ENCODE measurements at places on chromosomes 13 and 19.
A peak's percentile ranks its signal among the peaks of the same experiment; 100 is the strongest.

- DNase-seq: no peak
These were observed 6.1 kb upstream of the CEACAM7 start for GRCh38 chr19:41694196-41694595.

- no peak for DNase-seq
These were observed 266.8 kb upstream of the TSHZ3 start for GRCh38 chr19:31616031-31616430.

- DNase-seq: no peak
These were observed 225.8 kb upstream of the SLC10A2 start for GRCh38 chr13:103291798-103292572.

DNA sequence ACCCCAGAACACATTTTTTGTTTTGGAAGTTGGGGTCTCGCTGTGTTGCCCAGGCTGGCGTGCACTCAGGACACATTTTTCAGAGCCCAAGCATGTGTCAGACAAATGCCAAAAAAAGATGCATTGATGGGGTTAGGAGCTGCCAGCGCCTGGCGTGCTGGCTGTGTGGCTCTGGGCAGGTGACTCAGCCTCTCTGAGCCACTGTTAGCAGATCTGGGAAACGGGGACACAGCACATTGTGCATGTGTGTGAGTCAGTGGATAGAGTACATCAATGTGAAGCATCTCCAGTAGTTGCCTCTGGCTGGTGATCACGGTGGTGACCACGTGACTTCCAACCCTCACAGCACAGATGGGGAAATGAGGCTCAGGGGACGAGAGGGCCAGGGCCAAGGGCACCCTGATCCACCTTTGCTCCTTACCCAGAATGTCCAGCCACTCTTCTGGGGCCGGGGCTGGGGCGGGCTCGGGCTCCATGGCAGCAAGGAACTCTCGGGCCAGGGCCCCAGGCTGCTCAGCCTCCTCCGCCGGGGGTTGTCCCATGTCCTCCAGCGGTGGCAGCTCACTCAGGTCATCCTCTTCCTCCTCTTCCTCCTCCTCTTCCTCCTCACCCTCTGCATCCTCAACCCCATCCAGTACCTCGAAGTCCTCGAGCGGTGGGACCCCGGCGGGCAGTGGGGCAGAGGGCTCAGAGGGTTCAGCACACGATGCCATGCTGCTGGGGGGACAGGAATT, 1.9 kb downstream of the FKBP8 start:
- DNase-seq: no peak

- DNase-seq: no peak
These were observed 8.7 kb downstream of the RNU6-9 start for GRCh38 chr19:902093-902370.

GRCh38 chr13:33869005-33869404, 51.1 kb downstream of the RFC3 start:
- DNase-seq: peak; percentile 89

DNA sequence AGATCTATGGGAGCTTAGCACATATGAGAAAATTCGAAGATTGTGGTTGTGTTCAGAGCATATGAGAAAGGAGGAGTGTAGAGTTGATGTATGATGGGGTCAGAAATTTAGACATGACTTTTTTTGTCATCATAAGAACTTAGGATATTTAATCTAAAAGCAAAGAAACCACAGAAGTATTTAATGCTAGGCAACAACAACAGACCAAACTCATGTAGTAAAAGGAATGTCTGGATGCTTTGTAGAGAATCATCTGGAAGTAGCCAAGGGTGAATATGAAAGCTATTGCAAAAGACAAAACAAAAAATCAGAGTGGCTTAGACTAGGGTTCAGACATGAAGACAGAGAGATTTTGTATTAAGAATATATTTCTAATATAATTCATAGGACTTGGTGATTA, 190.3 kb downstream of the SLITRK1 start:
- no peak for DNase-seq

- DNase-seq: no peak
These were observed 59.5 kb upstream of the SLC7A1 start for GRCh38 chr13:29654843-29655547.

DNA sequence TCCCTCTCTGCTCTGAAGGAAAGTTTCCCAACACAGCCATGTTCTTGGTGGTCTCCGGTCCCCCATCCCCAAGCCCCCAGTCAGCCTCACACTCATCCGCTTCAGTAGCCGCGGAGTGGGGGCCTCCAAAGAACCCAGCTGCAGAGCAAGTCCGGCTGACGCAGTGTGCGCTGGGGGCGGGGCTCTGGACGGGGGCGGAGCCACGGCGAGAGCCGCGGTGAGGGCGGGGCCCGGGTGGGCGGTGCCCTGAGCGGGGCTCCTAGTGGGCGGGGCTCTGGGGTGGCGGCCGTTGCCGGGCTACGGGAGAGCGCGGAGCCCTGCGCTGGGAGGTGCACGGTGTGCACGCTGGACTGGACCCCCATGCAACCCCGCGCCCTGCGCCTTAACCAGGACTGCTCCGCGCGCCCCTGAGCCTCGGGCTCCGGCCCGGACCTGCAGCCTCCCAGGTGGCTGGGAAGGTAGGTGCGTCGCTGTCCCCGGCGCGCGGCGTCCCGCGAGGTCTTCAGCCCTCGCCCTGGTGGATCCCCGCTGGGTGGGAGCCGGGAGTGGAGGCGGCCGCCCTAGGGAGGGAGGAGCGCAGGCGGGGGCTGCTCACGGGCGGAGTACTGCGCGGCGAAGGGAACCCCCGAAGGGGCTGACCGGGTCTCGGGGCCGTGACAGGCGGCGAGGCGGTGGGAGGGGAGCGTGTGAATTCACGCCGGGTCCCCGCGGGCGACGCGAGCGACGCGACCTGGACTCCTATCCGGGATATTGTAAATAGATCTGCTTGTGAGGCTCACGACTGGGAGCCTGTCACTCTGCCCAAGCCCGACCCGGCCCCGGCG, 9.1 kb downstream of the TNFRSF19 start:
- DNase-seq: peak; percentile 49

DNA sequence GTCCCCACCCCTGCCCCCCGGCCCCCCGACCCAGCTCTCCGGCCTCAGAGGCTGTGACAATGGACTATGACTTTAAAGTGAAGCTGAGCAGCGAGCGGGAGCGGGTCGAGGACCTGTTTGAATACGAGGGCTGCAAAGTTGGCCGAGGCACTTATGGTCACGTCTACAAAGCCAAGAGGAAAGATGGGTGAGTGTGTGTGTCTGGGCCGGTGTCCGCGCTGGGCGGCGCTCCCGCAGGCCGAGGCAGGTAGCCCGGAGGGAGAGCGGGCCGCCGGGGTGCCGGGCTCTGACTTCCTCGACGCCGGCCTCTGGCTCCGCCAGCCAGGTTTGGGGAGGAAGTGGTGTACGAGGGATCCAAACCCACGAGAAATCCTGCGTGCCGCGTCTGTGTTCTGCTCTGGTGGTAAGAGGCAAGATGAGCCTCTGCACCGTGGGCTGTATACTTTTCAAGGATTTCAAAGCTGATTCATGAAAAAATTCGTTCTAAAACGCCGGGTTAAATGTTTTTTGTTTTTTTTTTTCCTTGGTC, 718 bp downstream of the CDK8 start:
- peak; percentile 24 for DNase-seq

GRCh38 chr19:48670699-48671445, 1.9 kb downstream of the NTN5 start:
- no peak for DNase-seq

DNA sequence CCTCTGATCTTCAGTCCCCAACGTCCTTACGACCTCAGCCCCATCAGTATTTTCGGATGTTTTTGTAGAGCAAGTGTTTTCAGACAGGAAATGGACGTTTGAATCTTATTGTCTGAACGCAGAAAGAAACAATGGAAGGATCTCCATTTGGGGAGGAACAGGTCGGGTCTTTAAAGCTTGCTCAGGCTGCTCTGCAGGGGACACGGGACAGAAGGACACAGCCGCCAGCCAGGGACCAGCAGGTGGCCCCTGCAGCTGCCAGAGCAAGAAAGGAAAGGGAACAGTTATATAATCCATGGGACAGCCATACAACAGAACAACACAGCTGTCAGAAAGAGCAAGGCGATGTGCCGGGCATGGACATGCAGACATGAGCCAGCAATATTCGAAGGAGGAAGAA, 18.5 kb upstream of the IGLON5 start:
- DNase-seq: no peak

DNA sequence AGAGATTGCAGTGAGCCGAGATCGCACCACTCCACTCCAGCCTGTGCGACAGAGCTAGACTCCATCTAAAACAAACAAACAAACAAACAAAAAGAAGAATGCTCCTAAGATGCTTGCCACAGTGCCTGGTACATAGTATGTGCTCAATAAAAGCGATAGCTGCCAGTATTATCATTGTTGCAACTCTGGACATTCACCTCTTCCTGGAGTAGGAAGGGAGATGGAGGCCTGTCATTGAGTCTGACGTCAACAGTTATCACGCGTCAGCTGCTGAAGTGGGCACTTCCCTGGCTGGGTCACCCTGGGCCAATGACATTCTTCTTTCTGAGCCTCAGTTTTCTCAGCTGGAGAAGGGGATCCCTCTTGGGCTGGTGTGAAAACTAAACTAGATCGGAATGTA, 4.2 kb upstream of the PLAUR start:
- no peak for DNase-seq

DNA sequence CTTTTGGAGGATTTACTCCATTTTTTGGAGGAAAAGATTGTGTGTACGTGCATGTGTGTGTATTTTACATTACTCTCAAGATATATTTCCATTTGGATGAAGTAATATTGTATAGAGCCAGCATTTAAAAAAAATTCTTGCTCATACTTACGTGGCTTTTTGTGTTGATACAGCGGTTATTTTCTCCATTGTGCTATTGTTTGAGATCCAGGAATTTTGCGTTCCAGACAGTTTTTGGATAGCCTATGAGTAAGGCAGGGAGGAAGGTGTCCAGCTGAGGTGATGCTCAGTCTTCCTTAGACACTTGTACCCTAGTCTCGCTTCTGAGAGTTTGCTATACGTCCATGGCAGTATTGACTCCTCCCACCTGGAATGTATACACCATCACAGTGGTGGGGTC, 92.2 kb upstream of the ARHGEF7 start:
- DNase-seq: no peak

DNA sequence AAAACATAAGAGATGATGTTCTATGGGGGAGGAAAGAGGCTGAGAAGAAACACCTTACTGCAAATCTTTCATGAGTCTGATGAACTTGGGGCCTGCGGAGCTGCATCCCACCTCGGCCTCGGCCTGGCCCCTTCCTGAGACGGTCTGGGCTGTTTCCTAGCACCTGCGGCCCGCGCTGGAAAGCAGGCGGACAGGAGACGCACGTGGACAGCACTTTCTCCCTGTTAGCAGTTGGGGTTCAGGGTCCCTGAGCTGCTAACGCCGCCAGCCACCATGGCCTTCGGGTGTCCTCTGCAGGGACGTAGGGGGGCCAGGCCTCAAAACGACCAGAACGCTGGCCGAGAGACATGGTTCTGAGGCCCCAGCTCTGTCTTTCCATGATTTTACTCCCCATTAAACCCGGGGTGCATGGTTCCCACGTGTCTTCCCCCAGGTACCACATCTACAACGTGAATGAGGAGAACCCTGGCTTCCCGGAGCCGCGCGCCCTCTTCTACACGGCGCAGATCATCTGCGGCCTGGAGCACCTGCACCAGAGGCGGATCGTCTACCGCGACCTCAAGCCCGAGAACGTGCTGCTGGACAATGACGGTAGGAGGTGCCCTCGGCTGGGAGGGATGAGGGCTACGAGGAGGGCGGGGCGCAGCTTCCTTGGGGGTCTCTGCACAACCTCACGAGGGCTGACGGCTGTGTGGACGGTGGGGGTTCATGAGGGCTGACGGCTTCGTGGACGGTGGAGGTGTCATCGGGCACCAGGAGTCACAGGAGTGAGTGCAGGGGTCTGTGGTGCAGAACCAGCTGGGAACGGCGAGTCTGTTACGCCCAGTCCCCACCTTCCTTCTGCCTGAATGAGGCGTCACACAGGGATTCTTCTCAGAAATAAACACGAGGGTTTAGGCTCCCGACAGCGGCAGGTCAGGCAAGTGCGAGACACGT, 4.3 kb downstream of the GRK1 start:
- no peak for DNase-seq

GRCh38 chr19:30408734-30409301, 36.6 kb downstream of the ZNF536 start:
- DNase-seq: no peak

DNA sequence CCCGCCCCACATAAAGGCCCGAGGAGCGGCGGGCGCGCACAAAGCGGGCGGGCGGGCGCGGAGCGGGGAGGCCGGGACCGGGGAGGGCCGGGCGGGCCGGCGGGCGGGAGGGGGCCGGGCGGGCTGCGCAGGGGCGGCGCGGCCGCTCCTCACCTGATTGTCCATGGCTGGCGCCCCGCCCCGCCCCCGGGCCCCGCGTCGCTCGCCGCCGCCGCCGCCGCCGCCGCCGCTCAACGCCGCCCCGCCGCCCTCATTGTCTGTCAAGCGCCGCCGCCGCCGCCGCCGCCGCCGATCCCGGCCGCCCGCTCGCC, 200 bp downstream of the MLLT1 start:
- no peak for DNase-seq

- no peak for DNase-seq
These were observed 47.9 kb downstream of the ACTN4 start for GRCh38 chr19:38695317-38695683.

DNA sequence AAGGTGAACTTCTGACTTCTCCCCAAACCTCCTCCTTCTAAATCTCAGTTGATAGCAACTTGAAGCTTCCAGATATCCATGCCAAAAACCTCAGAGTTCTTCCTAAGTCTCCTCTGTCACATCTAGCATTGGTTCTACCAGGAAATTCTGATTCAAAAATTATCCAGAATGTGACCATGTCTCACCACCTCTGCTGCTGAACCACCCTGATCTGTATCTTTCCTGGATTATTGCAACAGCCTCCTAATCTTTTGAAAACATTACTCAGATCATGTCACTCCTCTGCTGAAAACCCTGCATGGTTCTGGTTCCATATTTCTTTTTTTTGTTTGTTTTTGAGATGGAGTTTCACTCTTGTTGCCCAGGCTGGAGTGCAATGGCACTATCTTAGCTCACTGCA, 78.7 kb upstream of the TNFSF11 start:
- no peak for DNase-seq

GRCh38 chr19:54418030-54418929, 3.0 kb downstream of the TTYH1 start:
- DNase-seq: no peak

- no peak for DNase-seq
These were observed 4.1 kb downstream of the FGF22 start for GRCh38 chr19:643736-644135.

DNA sequence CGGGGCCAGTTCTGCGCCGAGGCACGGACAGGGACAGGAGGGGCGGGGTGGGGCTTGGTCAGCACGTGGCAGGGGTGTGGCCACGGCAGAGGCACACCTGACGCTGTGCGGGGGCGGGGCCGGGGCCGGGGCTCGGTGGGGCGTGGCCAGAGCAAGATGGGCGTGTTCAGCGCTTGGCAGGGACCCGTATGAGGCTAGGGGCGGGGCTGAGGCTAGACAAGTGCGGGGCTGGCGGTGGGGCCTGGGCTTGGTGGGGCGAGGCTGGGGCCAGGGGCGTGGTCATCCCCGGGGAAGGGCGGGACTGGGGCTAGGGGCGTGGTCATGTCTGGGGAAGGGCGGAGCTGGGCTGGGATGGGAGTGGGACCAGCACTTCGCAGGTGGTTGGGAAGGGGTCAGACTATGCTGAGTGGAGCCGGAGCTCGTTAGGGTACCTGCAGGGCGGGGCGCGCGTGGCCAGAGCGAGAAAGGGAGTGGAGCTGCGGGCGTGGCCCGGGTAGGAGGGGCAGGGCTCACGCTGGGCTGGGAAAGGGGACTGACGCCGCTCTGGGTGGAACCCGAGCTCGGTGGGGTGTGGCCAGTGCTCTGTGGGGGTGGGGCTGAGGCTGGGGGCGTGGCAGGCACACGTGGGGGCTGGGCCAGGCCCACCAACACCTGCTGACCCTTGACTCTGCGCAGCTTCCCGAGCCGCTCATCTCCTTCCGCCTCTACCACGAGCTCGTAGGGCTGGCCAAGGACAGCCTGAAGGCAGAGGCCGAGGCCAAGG, 12.8 kb downstream of the POLR2E start:
- DNase-seq: peak; percentile 57
